ENCODE measurements at places on chromosomes 7 and 10.

GRCh38 chr7:40447345-40447744 lies 312.5 kb downstream of the SUGCT start:
- DNase-seq = no peak

DNA sequence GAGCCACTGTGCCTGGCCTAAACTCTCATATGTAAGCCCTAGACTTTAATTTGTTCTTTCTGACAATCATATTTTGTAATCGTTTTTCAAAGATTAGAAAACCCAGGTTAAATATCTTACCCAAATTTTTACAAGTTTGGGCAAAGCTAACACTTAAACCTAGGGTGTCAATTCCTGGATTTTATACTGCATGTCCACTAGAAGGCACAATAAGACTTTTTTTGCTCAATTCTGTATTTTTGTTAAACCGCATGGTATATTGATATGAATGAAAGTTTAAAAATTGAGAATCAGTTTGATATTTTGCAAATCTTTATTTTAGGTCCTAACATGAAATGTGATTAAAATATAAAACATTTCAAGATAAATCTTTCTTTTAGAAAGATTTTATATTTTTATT lies 29.3 kb downstream of the DYNC2I1 start:
- no peak for DNase-seq

DNA sequence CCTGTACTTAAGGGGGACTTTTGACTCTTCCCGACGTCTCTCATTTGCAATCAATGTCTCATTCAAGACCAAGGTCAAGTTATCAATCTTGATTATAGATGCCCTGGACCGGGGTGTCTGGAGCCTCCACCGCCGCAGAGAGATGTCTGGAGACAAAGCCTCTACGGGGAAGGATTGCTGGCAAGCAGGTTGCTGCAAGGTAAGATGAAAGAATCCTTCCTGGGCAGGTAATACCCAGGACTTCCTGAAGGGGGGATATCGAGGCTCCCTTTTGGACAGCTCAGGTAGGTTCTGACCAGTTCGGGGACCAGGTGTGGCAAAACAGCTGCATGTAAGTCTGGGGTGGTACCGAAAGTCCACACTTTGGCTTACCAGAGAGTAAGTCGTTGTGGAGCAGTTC lies 12.5 kb upstream of the CUX1 start:
- DNase-seq = no peak

GRCh38 chr7:84712374-84713121 lies 474.3 kb downstream of the SEMA3D start:
- DNase-seq = no peak

DNA sequence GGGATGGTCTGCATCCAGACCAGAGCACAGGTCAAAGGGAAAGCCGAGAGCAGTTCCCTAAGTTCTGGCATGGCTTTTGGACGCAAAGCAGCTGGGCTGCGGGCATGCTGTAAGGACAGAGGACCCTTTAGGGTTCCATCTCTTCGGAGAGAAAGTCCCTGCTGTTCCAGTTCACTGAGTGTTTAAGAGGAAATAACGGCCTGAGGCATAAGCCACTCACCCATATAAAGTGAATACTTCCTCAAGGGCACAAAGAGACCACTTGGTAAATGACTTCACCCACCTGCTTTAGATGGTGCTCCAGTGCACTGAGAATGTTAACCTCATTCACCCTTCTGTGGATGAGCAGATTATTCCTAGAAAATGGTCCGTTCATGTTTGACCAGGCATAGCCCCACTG lies 586.7 kb upstream of the GALNT17 start:
- DNase-seq = no peak

GRCh38 chr10:22945934-22946673 lies 18.3 kb downstream of the ARMC3 start:
- no peak for DNase-seq

Data from adrenal gland (tissue), 19 donors.